Chondrocyte (in vitro differentiated cells): ENCODE measurements at places on chromosomes 6 and 20. TPM values are rescaled to one million over a fixed set of nuclear protein-coding genes. Genes with fewer than 3 reads are reported as not detected.

GRCh38 chr6:453152-453551, 61.6 kb downstream of the IRF4 start:
- no peak overlapping the region for H3K27ac ChIP-seq
- no peak overlapping the region for H3K4me3 ChIP-seq
- no peaks in the 10 kb centered on the region for H3K4me1 ChIP-seq

DNA sequence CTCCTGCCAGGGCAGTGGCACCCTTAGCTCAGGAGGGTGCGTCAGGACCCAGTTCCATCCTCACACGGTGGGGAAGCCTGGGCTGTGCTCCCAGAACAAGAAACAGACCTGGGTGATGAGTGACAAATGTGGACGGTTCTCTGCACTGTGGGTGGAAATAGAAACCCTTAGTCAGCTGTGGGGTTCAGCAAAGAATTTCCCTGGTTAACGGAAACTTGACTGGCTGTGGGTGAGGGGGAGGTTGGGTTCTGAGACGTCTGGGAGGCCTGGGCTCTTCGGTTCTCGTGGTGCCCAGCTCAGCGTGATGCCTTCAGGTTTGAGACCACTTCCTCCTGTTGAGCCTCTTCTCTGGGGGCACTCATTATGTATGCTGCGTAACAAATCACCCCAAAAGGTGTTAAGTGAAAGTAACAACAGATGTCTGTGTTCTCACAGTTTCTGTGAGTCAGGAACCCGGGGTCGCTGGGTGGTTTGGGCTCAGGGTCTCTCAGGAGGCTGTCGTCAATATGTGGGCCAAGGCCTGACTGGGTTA, 53.1 kb upstream of the FAM83D start:
- H3K4me1 ChIP-seq, result no peaks in the 10 kb centered on the region
- no peak overlapping the region for H3K27ac ChIP-seq
- peaks cover 45% of the 10 kb centered on the region for H3K27me3 ChIP-seq
- no peaks in the 10 kb centered on the region for H3K36me3 ChIP-seq
- H3K4me3 ChIP-seq, result no peak overlapping the region

NKX2-2 gene
- total RNA-seq, result not detected in 3 replicates

NEURL2 gene
- total RNA-seq, result 1.8 to 3.0 TPM (median 2.7 TPM) in 3 replicates

DNA sequence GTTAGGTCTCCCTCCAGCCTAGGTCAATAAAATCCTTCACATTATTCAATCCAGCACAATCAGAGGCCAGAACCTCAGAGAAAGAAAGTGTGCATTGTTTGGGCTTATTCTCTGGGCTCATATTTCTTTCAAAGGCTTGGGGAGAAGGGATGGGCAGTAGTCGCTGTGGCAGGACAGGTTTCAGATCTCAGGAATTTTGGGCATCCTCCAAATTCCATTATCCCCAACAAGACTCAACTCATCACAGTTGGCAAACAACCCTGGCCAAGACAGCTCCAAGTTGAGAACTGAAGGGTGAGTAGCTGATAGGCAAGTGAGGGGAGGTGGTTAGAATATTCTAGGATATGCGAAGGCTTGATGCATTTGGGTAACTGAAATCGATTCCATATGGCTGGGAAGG, 27.2 kb upstream of the CHD6 start:
- H3K27me3 ChIP-seq, result peaks cover 35% of the 10 kb centered on the region
- DNase-seq, result no peak
- no peak overlapping the region for H3K4me3 ChIP-seq
- H3K27ac ChIP-seq, result no peak overlapping the region
- no peaks in the 10 kb centered on the region for H3K36me3 ChIP-seq
- H3K4me1 ChIP-seq, result peaks cover 3% of the 10 kb centered on the region

PACRG gene
- 0.59 to 2.5 TPM (median 1.1 TPM) in 3 replicates for total RNA-seq

- no peak overlapping the region for H3K27ac ChIP-seq
- peaks cover 33% of the 10 kb centered on the region for H3K4me1 ChIP-seq
- H3K4me3 ChIP-seq, result no peak overlapping the region
- peaks cover 2% of the 10 kb centered on the region for H3K36me3 ChIP-seq
Observed at GRCh38 chr20:50554694-50555579, 44.8 kb downstream of the PTPN1 start.

RPL10A gene
- 844 to 899 TPM (median 848 TPM) in 3 replicates for total RNA-seq

GRCh38 chr20:46523696-46524328, 10.5 kb upstream of the ZNF334 start:
- H3K27ac ChIP-seq, result no peak overlapping the region
- peaks cover 31% of the 10 kb centered on the region for H3K27me3 ChIP-seq
- H3K4me1 ChIP-seq, result no peaks in the 10 kb centered on the region
- no peak for DNase-seq

GRCh38 chr6:156752666-156753301, 24.4 kb upstream of the ARID1B start:
- no peaks in the 10 kb centered on the region for H3K4me1 ChIP-seq
- no peak overlapping the region for H3K27ac ChIP-seq
- no peaks in the 10 kb centered on the region for H3K36me3 ChIP-seq
- H3K4me3 ChIP-seq, result no peak overlapping the region
- DNase-seq, result peak; percentile 51
- no peaks in the 10 kb centered on the region for H3K27me3 ChIP-seq

GRCh38 chr20:33689973-33690372, 3.8 kb upstream of the E2F1 start:
- no peak overlapping the region for H3K4me3 ChIP-seq
- H3K27ac ChIP-seq, result no peak overlapping the region
- no peaks in the 10 kb centered on the region for H3K27me3 ChIP-seq

GRCh38 chr20:48541581-48542071, 286.2 kb downstream of the PREX1 start:
- H3K27me3 ChIP-seq, result peaks cover 31% of the 10 kb centered on the region
- peaks cover 14% of the 10 kb centered on the region for H3K4me1 ChIP-seq
- H3K4me3 ChIP-seq, result no peak overlapping the region
- no peak for DNase-seq

TTLL9 gene
- 0.24 to 0.37 TPM (median 0.33 TPM) in 3 replicates for total RNA-seq

- peaks cover 1% of the 10 kb centered on the region for H3K36me3 ChIP-seq
- H3K4me1 ChIP-seq, result no peaks in the 10 kb centered on the region
- no peak overlapping the region for H3K4me3 ChIP-seq
- no peak overlapping the region for H3K27ac ChIP-seq
- no peaks in the 10 kb centered on the region for H3K27me3 ChIP-seq
- no peak for DNase-seq
Observed at GRCh38 chr6:16595514-16596120, 165.6 kb downstream of the ATXN1 start.

DNA sequence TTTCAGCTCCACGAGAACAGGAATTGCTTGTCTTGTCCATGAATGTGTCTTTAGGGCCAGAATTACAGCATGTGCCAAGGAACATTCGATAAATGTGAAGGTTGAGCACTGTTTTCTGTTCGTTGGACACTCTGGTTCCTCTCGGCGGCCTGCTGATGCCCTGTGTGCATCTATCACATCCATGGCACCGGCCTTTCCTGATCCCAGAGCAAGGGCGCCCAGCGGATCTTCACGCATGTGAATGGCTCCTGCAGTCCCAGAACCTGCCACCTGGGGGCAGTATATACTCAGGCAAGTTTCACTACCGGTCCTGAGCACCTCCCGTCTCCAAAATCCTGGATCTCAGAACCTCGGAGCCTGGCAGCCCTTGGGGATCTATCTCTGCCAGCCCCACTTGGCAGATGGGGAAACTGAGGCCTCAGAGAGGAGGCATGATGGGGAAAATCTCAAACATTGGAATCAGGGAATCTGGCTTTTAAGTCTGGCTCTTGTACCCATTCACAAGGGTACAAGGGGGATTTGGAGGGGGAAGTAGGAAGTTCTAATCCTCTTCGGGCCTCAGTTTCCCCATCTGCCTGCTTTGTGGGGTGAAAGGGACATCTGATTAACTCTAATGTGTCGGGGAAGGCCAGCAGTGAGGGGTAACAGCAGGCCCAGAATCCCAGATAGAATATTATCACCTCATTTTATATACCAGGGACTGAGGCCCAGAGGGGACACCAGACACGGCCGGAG, 4.3 kb upstream of the CEBPB start:
- no peaks in the 10 kb centered on the region for H3K36me3 ChIP-seq
- peaks cover 6% of the 10 kb centered on the region for H3K4me1 ChIP-seq
- no peaks in the 10 kb centered on the region for H3K27me3 ChIP-seq
- H3K4me3 ChIP-seq, result no peak overlapping the region
- DNase-seq, result no peak

GSTA2 gene
- total RNA-seq, result not detected in 3 replicates

DNA sequence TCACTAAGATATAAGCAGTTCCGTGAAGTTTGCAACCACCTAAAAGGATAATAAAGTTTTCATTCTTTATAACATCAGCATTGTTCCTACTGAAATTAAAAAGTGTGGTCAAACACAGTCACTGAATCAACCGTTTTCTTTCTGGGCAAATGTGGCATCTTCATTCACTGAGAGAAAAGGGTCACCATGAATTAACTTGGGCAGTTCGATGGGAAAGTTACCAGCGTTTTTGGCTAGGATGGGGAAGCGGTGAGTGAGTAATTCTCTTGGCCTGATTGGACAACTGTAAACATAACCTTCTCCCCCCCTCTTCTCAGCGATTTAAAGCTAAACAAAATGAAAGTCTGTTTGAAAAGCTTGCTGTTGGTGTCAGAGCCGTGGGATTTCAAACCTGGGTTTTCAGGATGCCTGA, 181.8 kb downstream of the SASH1 start:
- no peaks in the 10 kb centered on the region for H3K27me3 ChIP-seq
- H3K27ac ChIP-seq, result peak overlapping the region; percentile 95
- H3K4me1 ChIP-seq, result peaks cover 72% of the 10 kb centered on the region
- DNase-seq, result no peak

TREML1 gene
- total RNA-seq, result not detected in 3 replicates

DNA sequence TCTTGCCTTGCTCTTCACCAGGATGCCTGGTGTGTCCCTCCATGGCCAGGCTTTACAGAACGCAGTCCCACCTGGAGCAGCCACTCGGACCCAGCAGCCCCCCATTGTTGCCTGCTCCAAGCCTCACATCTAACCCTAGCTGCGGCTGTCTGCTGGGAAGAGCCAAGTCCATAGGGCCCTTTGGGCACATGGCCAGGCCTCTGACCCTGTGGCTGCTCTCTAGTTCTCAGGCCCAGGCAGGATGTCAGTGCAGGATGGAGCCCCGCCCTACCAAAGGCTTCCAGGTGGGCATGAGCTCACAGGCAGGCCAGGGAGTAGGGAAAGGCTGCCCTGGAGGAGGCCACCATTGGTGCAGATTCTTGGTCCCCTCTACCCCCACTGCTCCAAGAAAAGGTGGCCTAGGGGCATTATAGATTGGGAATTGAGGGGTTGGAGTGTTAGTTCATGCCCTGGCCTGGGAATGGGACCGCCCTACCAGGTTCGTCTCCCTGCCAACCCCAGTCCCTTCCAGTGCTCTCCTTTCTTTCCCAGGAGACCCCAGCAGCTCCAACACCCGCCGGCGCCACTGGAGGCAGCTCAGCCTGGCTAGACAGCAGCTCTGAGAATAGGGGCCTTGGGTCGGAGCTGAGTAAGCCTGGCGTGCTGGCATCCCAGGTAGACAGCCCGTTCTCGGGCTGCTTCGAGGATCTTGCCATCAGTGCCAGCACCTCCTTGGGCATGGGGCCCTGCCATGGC, 18.7 kb downstream of the MAVS start:
- DNase-seq, result no peak
- no peaks in the 10 kb centered on the region for H3K4me1 ChIP-seq
- no peak overlapping the region for H3K27ac ChIP-seq
- H3K27me3 ChIP-seq, result no peaks in the 10 kb centered on the region
- peaks cover 29% of the 10 kb centered on the region for H3K36me3 ChIP-seq

DNA sequence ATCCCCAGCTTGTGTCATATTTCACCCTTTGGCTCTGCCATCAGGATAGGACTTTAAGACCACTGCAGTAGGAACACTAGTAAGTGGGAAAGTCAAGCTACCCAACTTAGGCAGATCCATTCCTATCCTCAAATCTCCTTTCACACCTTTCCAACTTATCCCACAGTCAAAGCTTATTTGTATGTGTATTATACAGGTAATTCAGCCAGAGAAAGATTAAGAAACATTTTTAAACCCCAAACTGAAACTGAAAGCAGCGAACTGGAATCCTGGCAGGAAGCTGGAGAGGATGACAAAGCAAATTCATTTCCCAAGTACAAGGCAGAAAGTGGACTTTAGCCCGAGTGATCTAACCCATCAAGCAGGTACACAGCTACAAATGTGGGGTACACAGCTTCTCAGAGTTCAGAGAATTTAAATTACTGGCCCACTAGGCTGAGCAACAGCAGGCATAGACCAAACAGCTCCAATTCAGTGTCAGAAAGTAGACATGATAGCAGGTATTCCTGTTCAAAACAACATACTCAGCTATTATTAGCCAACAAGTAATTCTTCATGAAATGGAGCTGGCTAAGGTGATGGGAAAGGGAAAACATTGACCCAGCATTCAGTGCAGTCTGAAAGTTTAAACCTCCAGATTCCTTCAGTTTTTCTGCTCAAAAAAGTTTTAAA, 39.1 kb downstream of the ILRUN start:
- peak overlapping the region; percentile 98 for H3K27ac ChIP-seq
- peaks cover 4% of the 10 kb centered on the region for H3K36me3 ChIP-seq
- H3K4me1 ChIP-seq, result peaks cover 40% of the 10 kb centered on the region
- H3K27me3 ChIP-seq, result no peaks in the 10 kb centered on the region
- no peak for DNase-seq

- no peaks in the 10 kb centered on the region for H3K36me3 ChIP-seq
- H3K27me3 ChIP-seq, result peaks cover 1% of the 10 kb centered on the region
- no peaks in the 10 kb centered on the region for H3K4me1 ChIP-seq
- no peak for DNase-seq
Observed at GRCh38 chr6:135067911-135068310, 13.3 kb upstream of the HBS1L start.

DNA sequence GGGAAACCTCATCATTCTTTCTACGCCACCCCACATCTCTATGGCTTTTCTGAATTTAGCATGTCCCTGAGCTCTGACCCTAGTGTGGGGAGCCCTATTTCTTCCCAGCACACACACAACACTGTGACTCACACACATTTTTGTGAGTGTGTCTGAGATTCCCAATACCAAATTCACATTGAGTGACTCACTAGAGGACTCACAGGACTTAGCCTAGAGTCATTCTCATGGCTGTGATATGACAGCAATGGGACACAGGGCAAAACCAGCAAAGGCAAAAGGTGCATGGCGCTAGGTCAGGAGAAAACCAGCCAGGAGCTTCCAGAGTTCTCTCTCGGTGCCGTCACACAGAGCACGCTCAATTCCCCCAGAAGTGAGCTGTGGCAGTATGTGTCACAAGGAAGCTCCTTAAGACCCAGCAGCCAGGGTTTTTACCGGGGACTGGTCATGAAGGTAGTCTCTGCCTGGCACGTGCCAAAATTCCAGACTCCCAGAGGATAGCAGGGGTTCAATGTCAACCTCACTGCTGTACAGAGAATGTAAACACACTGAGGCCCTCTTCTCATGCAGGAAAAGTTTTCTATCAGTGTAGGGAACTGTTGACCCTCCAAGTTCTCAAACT, 6.2 kb downstream of the CSTL1 start:
- peaks cover 14% of the 10 kb centered on the region for H3K4me1 ChIP-seq
- DNase-seq, result no peak
- H3K27ac ChIP-seq, result peak overlapping the region; percentile 55
- H3K27me3 ChIP-seq, result peaks cover under 1% of the 10 kb centered on the region
